ENCODE measurements at places on chromosomes 11 and 22.

- DNase-seq: no peak
Observed at GRCh38 chr22:48004038-48004437, 1241.6 kb downstream of the TBC1D22A start.

DNA sequence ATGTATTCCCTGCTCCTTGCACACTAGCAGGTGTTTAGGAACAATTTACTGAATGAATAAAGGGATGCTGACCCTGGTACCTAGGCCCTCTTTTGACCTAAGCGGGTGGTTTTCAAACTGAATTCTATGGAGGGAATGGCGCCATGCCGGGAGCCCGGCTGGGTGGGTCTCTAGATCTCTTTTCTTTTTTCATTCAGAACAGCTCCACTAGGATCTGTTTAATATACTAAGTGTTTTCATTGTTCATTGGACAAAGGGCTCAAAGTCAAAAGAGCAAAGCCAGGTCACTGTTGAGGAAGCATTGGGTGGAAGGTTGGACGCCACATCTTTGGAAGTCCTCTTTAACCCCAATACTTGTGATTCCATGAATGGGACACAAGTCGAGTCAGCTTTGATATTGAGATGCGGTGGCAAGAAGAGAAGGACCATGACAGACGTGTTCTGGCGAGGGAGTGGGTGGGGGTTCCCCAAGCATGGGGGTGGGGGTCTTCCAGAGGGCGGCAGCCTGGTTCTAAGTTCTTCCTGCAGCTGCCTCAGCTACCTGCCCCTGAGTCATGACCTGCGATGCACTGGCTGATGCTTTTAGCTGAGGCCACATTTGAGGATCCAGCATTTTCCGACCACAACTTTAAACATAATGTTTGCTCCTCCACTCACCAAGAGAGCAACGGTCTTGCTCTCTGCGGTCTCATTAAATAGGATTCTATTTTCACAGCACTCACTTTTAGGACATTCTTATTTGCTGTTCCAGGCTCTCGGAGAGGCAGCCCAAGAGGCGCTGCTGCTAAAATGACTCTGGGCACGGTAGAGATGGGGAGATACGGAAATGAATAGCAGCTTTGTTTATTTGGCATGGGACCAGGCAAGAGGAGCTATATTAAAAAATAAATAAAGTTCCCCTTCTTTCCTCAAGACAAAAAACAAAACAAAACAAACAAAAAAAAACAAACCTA is 100.6 kb downstream of the FBXO7 start:
- DNase-seq: no peak

DNA sequence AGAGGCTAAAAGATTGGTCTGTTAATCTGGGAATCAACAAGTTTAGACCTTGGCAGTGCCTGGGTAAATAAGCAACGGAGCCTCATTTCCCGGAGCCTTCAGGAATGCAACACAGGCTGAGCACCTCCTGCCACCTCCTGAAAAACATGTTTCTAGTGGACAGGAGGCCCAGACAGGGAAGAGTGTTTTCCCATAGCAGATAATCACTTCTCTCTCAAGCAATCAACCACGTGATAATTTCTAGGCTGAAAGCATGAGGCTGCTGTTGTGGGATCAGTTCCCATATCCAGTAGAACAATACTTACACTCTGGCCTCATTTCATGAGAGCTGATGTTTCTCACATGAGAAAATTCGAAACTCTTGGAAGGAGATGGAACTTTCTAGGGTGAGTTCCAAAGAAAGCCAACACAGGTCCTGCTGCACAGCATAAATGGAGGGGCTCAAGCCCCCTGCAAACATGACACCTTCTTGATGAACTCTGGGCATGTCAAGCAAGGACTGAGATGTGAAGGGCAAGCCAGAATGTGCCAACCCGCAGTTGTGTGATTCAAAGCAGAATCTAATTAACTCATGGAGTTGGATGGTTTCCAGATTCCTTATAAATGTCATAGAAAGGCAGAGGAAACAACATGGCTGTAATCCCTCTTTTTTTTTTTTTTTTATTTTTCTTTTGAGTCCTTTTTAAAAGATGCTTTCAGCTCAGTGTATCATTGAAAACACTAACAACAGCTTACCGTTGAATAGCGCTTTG is 228.5 kb upstream of the SESN3 start:
- no peak for DNase-seq

- no peak for DNase-seq
Observed at GRCh38 chr11:131430473-131431208, 60.2 kb downstream of the NTM start.

DNA sequence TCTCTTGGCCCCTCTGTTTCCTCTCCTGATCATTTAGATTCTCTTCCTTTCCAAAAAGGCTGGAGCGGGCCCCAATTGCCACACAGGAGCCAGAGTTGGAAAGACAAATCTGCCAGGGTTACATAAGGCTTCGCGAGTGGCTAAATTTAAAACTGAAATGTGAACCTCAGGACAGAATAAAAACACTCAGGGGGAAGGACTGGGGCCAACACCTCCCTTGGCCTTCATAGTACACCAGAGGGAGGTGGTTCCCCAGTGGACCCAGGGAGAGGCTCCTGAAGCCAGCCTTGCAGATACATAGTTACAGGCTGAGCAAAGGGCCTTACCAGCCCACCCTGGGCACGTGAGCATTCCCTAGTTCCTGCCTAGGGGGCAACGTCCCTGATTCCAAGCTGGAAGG is 150.1 kb downstream of the MN1 start:
- DNase-seq: no peak

DNA sequence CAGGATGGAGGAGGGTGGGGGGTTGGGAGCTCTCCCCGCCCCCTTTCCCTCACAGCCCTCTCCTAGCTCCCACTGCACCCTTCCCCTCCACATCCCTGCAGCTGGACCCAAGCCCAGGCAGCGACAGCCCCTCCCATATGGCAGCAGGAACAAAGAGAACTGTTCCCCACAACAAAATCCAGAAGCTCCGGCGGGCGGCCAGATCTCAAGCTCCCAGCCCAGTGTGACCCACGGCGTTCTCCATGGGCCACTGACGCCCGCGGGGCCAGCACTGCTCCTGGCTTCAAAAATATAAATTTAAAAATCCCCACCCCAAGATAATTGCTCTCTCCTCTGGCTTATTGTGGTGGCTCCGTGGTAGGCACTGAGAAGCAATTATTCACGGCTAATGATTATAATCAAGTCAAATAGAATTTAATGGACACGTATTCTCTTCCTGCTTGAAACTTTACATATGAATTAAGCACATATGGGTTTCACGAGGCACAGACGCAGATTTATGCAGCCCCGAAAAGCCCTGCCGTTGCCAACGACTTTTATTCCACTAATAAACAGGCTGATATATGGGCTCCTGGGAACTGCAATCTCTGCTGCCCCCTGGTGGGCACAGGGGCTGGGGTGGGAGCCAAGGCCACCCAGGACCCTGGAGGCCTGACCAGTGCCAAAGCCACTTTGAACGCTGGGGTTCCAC is 17.5 kb downstream of the MACROD1 start:
- DNase-seq: peak; percentile 49

GRCh38 chr22:34761111-34761510 is 304.8 kb upstream of the ISX start:
- DNase-seq: no peak

DNA sequence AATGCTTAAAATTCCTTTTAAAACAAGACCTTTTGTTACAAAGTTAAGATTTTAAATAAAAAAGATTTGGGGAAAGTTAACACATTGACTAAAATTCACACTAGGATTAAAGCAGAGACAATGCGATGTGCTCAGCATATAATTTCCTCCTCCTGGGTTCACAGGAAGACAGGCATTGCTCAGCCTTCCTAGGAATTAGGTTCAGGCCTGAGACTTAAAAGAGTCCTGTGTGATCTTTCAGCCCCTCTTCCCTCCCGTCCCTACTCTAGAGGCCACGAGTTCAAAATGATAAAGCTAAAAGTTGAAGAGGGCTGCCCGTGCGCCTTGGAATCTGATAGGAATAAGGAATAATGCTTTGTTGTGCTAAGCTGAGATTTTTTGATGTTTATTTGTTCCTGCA is 218.6 kb downstream of the KIRREL3 start:
- DNase-seq: no peak

DNA sequence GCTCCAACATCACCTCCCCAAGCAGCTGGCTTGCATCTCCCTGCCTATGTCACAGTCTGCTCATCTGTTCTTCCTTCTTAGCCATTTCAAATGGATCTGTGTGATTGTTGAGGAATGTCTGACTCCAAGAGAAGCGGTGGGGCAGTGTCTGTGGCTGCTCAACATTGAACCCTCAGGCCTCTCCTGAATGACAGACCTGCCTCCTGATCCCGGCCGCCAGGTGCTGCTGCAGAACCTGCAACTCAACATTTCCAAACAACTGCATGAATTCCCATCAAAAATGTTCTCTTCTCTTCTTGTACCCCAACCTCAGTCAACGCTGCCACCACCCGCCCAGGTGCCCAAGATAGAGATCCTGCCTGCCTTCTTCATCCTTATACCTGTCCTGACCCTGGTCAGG is 132.5 kb downstream of the FBXO7 start:
- no peak for DNase-seq

GRCh38 chr22:37419969-37420685 is 7.2 kb downstream of the ELFN2 start:
- DNase-seq: no peak

DNA sequence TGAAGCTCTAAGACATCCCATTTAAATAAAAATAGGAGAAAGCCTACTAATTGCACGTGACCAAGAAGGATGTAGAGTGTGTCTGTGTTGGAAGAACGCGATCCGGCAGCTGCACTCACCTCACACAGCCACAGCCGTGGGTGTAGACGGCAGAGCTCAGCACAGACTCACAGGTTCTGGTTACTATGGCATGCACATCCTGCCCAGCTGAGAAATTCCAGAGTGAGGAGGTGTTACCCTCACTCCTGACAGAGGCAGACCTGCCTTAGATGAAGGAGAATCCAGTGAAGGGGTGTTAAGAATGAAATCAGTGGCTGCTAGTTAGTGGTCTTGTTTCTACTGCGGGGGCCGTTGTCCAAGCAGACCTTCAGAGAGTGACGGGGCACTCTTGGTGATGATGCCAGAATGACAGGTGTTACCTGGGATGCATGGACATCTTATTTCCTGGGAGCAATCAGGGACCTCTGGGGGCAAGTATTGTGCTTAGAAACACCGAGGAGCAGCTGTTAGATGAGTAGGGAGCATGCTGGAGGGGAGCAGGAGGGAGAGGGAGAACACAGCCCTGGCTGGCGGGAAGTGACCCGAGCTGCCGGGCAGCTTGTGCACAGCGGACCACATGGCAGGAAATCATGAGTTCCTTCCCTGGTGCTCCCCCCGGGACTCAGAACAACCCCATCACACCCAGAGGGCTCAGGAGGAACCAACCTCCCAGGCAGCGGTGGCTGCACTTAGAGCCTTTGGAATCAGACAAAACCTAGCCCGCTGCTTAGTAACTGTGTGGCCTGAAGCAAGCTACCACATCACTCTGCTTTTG is 12.3 kb downstream of the KCNJ5 start:
- no peak for DNase-seq

DNA sequence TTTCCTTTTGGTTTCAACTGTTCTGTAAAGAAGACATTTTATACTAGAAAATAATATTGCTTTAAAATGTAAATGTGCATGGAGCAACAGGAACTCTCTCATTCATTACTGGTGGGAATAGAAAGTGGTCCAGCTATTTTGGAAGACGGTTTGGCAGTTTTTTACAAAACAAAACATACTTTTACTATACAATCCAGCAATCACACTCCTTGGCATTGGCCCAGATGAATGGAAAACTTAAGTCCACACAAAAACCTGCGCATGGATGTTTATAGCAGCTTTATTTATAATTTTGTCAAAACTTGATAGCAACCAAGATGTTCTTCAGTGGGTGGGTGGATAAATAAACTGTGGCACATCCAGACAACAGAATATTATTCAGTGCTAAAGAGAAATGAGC is 49.9 kb upstream of the SEPTIN5 start:
- no peak for DNase-seq

- DNase-seq: no peak
Observed at GRCh38 chr11:17924713-17925112, 88.1 kb downstream of the SERGEF start.

- no peak for DNase-seq
Observed at GRCh38 chr22:42072606-42073330, 1.3 kb upstream of the PHETA2 start.
